Activated CD8-positive, alpha-beta memory T cell treated with anti-CD3 and anti-CD28 coated beads, Interleukin-2, amount 50 U/mL, for 4 hours (primary cell): ENCODE measurements at places on chromosomes 1 and 21.

DNA sequence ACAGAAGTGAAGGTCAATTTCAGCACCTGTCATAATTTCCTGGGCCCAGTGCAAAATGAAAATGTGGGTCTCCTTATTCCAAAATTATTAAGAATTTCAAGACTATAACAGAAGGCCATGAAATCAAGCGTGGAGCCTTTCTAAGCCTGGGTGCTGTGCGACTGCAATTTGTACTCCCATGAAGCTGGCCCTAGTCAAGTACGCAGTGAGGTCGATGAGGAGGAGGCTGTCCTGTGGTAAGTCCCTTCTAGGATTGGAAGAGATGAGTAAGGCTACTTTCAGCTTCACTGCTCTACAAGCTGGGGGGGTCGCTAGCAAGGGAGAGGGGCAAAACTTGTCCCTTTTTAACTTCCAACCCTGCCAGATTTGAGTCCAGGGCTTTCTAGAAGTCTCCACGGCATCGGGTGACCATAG is 410 bp upstream of the NUDC start:
- no peak for DNase-seq

- DNase-seq = no peak
These were observed 2.4 kb downstream of the C2CD4D start for GRCh38 chr1:151837197-151837596.

- no peak for DNase-seq
These were observed 39.3 kb upstream of the EYA3 start for GRCh38 chr1:28127617-28128257.

DNA sequence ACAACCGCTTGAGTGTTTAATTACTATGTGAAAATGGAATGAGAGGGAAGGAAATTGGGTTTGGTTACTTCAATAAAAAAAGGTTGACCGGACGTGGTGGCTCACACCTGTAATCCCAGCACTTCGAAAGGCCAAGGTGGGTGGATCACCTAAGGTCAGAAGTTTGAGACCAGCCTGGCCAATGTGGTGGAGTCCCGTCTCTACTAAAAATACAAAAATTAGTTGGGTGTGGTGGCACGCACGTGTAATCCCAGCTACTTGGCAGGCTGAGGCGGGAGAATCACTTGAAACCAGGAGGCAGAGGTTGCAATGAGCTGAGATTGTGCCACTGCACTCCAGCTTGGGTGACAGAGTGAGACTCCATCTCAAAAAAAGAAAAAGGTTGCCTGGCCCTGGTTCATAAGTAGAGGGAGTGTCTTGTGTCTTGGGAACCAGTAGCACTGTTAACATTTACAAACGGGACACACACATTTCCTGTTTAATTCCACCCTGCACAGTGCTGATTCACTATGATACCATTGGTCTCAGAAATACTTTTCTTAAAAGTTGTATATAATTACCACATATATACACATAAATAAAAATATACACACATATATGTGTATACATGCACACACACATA is 27.6 kb upstream of the CLDN14 start:
- DNase-seq = no peak

DNA sequence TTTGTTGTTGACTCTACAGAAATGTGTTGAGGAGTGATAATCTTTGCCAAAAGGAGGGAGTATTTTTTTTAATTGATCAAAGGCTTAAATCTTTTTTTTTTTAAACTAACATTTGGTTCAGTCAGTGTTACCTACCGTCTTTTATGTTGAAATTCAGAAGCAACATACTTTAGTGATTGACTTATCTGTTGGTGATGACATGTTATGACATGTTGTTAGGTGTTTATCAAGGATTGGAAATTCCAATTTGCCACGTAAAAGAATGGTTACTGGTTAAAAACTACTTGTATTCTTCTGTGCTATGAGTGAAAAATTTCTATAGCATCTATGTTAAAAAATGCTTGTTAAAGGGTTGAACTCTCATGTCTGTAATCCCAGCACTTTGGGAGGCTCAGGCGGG is 61.2 kb downstream of the DNM3 start:
- DNase-seq = no peak

- no peak for DNase-seq
These were observed 25.6 kb downstream of the SAMSN1 start for GRCh38 chr21:14520535-14520934.

- DNase-seq = no peak
These were observed 28.6 kb downstream of the COL6A1 start for GRCh38 chr21:46009951-46010705.

DNA sequence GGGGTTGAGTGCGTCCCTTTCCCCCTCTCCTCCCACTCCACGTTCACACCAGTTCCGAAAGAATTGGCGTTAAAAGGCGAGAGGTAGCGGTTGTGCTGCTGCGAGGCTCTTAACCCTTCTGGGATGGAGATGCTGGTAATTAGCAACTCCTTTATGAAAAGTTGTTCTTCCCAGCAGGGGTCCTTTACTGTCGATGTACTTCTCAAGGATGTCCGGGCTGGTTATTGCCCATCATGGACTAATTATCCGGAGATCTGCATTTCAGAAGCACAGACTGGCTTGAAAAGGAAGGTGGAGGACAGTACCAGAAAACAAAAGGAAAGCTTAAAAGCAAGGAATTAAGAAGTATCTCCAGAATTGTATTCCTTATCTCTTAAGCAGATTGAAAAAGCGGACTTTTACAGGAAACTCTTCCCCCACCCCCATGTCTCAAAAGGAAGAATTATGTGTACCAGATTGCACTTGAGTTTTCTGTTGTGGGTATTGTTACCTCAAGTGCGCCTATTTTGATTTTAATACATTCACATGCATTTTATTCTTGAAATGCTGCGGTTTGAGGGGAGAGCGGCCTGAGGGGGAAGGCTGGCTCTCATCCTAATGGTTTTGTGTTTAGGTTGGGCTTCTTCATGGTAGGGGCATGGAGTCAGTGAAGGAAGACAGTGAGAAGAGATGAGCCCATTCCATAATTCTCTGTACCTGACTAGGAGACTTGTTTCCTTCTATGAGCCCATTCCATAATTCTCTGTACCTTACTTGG is 1.5 kb downstream of the AK4 start:
- no peak for DNase-seq

- no peak for DNase-seq
These were observed 67.0 kb downstream of the PRKAA2 start for GRCh38 chr1:56712150-56712549.

DNA sequence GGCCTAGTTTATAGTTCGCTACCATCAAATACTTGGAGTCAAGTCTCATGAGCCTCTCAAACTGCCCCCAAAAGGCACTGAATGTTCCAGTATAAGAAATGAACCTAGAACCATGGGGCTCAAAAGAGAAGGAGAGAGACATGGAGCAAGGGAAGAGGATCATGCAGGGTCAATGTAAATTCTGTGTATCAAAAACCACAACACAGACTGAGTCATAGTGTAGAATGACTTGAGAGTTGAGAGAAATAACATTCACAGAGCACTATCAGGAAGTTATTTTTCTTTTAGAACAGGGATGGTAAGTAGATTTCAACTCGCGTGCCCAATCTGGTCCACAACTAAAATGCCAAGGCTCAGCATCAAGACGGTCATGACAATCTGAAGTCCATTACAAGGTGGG is 59.8 kb downstream of the GNG12 start:
- no peak for DNase-seq

GRCh38 chr1:172670316-172670715 is 11.4 kb downstream of the FASLG start:
- DNase-seq = no peak

GRCh38 chr1:166944186-166944967 is 31.0 kb downstream of the ILDR2 start:
- DNase-seq = no peak

DNA sequence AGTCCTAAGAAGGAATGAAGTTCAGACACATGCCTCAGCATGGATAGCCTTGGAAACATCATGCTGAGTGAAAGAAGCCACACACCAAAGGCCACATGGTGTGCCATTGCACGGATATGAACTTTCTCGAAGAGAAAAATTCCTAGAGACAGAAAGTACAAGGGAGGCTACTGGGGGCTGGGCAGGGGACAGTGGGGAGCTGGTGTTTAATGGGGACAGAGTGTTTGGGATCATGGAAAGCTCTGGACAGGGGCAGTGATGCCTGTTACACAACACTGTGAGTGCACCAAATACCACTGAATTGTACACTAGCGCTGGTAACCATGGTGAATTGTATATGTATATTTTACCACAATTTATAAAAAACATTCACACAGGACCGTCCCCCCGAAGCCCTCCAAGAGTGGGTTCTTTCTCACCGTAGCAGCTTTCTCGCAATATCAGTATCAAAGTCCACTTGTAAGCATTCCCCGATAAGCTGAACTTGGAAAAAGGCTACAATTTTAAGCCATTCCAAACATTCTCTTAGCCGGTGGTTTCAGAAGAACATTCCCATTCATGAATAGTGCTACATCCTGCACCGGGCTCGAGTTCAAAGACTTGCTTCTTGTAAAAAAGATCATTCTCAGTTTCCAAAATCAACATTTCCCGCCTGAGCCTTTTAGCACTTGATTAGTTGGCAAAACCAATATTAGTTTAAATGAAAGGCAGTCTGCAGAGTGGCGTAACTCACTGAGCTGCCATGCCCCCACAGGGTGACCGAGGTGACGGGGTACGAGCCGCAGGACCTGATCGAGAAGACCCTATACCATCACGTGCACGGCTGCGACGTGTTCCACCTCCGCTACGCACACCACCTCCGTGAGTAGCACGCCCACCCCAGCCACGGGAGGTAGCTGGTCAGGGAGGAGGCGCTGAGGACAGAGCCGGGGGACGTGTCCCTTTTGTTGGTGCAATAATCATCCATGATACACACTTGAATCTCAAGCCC is 31.7 kb downstream of the SIM2 start:
- no peak for DNase-seq

DNA sequence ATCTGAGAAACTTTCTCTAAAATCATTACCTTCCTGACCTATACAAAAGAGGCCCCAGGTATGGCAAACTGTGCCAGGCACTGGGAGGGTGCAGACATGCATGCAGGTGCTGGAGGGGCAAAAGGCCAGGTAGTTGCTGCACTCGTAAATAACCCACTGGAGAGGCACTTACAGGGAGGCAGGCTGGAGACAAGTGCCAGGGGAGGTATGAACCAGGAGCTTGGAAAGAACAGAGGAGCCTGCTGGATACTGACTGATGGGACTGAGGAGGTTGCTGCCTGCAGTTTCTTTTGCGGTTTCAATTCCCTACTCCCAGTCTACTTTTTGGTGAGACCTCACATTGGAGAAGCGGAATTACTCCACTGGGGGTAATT is 113.9 kb downstream of the DSCAM start:
- DNase-seq = no peak
